GM18507 (cell line): ENCODE measurements at places on chromosomes 2 and 18.

GRCh38 chr18:46452820-46453219 lies 204.2 kb downstream of the LOXHD1 start:
- no peak for DNase-seq

- DNase-seq, result no peak
These were observed 124.3 kb upstream of the SLC39A10 start for GRCh38 chr2:195532628-195533271.

GRCh38 chr2:40256649-40257048 lies 195.2 kb downstream of the SLC8A1 start:
- no peak for DNase-seq

GRCh38 chr2:62335612-62336011 lies 139.7 kb downstream of the B3GNT2 start:
- DNase-seq, result no peak
